Brain microvascular endothelial cell (primary cell): ENCODE measurements at places on chromosomes 6 and 20.

GRCh38 chr20:60869625-60870024, 382.4 kb upstream of the CDH4 start:
- no peak for DNase-seq

GRCh38 chr20:1345030-1345755, 16.3 kb upstream of the SDCBP2 start:
- DNase-seq: no peak

- no peak for DNase-seq
Measured at GRCh38 chr6:170024940-170025339, 265.9 kb downstream of the DLL1 start.

GRCh38 chr6:15443119-15443830, 197.4 kb downstream of the JARID2 start:
- peak; percentile 69 for DNase-seq

DNA sequence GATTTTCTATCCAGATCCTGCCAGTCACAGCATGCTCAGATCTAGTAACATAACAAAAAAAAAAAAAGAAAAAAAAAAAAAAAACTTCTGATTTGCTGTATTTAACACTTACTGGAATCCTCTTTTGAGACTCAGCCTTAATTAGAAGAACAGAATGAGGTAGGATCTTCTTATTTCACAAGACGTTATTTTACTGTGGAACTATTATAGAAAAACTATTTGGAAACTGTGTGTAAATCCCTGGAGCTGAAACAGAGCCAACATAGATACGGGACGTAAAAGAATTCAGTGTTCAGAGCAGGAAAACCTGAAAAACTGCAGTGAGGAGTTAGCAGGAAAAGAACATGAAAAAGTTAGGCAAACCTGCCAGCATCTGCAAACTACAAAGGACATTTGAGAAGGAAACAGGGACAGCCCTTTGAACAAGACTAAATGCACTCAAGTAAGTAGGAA, 3.4 kb upstream of the ZNF217 start:
- DNase-seq: no peak

DNA sequence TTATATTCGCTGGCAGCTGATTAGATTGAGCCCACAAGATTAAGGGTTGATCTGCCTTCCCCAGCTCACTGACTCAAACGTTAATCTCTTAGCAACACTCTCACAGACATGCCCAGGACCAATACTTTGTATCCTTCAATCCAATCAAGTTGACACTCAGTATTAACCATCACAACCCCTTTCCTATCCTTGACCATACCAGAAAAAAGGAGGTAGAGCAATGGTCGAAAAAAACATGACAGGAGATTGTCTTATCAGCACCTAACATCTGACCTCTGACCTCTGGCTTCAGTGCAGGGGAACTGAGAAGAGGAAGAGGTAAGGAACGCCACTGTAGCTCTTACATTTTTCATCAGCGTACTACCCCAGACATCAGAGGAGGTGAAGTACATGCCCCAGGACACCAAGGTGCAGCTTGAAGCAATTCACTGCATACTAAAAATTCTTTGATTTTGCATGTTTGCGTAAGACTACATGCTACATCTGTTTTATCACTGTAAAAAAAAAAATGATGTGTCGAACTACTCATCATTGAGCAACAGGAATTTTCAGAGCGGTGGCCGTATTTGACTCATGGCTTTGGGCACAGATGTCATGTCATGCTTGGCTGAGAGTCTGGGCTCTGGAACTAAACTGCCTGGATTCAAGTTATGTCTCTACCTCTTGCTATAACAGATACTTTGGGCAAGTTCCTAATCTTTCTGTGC, 188.0 kb upstream of the TAB2 start:
- peak; percentile 42 for DNase-seq
